Stomach (tissue), 19 donors: ENCODE measurements at places on chromosomes 5 and 9.

- no peak for DNase-seq
Observed at GRCh38 chr5:147979761-147980160, 73.4 kb upstream of the C5orf46 start.

- DNase-seq = peak; percentile 38
Observed at GRCh38 chr5:178123094-178123965, 7.5 kb upstream of the RMND5B start.

DNA sequence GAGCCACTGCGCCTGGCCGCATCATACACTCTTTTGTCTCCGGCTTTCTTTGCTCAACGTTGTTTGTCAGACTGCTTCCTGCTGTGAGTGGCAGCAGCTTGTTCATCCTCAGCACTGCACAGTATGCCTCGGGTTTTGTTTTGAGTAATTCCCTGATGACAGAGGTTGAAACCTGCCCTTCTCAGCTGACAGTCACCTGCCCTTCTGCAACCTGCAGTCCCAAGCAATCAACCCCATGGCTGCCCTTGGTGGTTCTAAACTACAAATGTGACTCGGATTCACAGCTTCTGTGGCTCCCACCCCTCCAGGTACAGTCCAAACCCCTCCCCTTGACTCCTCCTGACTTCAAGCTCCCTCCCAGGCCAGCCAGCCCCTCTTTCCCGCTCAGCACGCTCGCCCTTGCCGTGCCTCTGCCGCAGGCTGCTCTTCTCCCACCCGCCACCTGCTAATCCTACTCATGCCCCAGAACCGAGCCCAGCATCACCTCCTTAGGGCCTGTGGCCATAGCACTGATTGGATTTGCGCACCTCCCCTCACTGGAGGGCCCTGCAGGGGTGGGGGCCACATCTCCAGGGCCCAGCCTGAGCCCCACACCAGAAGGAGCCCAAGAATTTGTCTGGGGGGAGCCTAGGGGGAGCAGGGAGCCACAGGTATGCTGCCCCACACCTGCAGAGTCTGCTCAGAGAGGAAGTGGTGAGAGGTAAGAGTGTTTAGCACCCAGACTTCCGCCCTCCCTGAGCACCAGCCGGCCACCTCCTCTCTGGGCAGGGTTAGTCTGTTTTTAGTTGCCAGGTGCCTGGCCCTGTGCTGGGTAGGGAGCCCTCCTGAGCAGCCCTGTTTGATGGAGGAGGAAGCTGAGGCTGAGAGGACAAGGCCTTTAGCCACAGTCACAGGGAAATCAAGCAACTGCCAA, 10.1 kb downstream of the EEIG1 start:
- peak; percentile 55 for DNase-seq

DNA sequence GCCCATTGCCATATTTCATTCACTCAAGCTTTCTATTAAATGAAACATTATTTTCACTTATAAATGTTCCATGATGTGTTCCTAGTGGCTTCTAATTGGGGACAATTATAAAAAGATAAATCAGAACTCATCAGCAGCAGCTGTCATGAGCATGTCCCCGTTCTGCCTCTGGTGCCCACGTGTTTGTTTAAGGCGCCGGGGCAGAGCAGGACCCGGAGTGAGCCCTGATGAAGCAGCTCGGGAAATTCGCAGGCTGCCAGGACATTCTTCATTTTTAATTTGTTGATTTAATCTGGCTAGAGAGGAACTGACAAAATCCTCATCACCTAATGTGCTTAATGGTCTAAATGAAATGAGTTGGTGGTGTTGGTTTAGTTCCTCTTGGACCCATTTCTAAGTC, 475.0 kb downstream of the CTNND2 start:
- DNase-seq = no peak

DNA sequence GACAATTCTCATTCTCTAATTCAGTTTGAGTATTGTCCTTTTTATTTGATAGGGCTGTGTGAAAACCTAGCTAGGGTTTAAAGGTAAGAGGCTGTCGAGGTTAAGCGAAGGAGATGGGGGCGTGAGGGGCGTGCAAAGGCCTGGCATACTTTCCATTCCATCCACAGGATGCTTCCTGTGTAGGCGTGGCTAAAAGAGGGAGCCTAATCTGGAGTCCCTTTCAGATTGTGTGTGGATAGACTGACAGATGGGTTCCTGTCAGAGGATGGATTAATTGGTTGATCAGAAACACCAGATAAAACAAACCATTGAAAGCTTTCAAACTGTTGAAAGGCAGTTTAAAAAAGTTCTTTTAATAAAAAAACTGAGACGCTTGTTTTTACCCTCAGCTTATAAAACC, 1.1 kb upstream of the ELL2 start:
- DNase-seq = no peak
